ENCODE measurements at places on chromosomes 7 and 10.
A peak's percentile ranks its signal among the peaks of the same experiment; 100 is the strongest.

- DNase-seq, result no peak
Observed at GRCh38 chr7:156963472-156963871, 14.0 kb downstream of the NOM1 start.

DNA sequence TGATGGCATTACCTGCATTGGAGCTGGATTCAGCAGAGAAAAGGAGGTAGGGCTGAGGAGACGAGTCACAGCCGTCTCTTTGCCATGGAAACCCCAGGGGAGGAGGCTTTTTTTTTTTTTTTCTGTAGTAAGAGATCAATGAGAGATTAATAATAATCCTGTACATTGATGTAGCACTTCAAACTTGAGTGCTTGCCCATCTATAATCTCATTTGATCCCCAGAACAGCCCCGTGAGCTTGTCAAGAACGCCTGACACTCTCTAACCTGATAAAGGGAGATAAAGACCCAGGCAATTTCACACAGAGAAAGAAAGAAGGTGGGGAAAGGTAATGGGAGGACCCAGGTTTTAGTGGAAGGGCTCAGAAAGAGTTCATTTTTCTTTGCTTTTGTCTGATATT, 195.2 kb upstream of the FOXK1 start:
- DNase-seq, result no peak

DNA sequence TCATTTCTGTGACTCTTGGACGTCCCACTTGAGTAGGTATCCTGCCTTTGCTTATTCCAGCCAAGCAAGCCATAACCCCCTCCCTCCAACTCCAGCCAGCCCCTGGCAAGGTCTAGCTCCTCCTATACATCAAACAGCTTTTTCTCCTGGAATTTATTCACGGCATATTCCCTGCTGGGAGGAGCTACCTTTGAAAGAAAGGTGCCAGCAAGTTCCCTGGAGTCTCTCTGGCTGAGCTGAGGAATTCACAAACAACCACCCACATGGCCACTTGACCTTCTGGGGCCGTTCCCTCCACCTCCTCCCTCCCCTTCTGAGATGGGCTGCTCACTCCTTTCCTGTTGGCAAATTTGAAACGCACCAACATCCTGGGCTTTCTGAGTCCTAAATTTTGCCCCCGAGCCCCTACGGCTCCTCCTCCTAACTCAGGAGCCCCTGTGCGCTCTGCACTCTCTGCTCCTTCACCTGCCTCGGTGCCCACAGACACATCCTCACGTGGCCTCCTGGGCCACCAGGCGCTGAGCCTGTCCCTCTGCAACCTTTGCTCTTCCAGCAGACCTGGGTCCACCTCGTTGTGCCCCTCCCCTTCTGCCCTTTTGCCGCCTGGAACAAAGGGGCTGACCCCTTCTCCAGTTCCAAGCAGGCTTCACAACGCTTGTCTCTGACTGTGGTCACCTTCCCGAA, 48.0 kb downstream of the HSPA12A start:
- DNase-seq, result no peak

GRCh38 chr10:21797984-21798765, 205.4 kb downstream of the DNAJC1 start:
- DNase-seq, result no peak

DNA sequence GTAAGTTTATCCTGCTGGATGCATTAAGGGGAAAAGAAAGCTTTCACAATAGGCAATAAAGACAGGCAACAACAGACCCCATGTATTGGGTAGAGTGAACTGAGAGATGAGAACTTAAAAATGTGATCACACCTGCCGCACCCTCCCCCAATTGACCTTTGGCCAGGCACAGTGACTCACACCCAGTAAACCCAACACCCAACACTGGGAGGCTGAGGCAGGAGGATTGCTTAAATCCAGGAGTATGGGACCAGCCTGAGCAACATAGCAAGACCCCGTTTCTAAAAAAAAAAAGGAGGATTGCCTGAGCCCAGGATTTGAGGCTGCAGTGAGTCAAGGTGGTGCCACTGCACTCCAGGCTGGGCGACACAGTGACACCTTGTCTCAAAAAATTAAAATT, 86.9 kb downstream of the MPP7 start:
- no peak for DNase-seq

DNA sequence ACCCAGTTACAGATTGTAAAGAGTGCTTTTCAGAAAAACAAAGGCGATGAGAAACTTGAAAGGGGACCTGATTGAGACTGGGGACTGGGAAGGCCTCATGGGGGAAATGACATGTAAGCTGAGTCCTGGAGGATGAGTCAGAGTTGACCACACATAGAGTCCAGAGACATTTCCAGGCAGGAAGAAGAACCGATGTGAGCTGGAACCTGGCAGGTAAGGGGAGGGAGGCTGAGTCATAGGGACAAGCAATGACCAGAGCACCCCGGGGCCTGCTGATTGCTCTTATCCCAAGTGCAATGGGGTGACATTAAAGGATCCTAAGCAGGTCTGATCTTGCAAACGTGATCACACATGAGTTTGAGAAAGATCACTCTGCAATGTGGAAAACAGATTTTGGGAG, 11.7 kb downstream of the TLL2 start:
- peak; percentile 90 for DNase-seq

DNA sequence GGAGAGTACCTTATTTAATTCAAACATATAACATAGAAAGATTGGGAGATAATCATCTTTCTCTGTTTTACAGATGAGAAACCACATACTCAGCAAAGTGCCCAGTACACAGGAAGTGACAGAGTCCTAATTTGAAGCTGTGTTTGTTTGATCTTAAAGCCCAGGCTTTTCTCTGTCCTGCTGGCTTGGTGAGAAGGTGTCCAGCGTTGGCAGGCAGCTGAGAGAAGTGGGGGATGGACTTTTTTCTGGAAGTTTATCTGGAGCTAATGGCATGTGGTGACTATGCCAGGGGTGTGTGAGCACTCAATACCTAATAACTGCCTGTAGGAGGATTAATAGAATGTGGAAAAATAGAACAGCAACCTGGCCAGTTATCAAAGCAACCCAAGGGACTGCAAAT, 60.8 kb downstream of the NPSR1 start:
- DNase-seq, result no peak

GRCh38 chr10:58781873-58782488, 269.3 kb downstream of the BICC1 start:
- DNase-seq, result peak; percentile 27

GRCh38 chr7:23247603-23248335, 1.2 kb downstream of the GPNMB start:
- no peak for DNase-seq

DNA sequence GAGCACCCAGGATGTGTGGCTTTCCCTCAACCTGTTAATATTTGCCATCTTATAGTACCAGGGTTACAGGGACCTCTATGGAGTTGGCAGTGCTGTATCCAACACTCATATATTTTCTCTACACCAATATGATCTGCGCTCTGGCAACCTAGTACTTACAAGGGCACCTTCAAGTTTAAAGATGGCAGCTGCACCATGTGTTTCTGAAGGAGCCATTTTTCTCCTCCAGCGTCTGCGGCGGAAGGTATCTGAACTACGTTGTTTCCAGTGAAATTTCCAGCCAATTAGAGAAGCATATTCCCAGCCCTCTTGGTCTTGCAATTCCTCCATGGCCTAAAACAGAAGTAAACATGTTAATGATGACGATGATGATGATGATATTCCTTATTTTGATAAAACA, 125.6 kb downstream of the MYOF start:
- DNase-seq, result no peak

DNA sequence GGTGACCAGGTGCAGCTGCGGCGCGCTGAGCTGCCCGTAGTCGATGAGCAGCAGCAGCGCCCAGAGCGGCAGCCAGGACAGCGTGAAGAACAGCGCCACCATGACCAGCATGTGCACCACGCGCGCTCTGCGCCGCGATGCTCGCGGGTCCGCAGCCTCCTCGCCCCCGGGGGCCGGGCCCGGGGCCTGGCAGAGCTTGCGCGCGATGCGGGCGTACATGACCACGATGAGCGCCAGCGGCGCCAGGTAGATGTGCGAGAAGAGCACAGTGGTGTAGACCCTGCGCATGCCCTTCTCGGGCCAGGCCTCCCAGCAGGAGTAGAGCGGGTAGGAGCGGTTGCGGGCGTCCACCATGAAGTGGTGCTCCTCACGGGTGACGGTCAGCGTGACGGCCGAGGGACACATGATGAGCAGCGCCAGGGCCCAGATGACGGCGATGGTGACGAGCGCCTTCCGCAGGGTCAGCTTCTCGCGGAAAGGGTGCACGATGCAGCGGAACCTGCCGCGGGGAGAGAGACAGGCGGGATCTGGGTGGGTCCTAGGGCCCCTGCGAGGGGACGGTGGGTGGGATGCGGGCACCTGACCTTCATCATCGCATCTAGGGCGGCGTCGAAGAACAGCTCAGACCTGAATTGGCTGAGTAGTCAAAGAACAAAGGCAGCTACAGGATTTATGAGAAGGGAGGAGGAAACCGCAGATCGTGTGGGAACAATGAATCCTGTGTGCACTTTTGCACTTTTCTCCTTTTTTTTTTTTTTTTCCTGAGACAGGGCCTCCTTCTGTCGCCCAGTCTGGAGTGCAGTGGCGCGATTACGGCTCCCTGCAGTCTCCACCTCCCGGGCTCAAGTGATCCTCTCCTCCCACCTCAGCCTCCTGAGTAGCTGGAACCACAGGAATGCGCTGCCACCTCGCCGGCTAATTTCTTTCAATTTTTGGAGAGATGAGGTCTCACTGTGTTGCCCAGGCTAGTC, 22.4 kb upstream of the PPA1 start:
- DNase-seq, result peak; percentile 61

- no peak for DNase-seq
Observed at GRCh38 chr7:102895602-102896001, 17.2 kb upstream of the LRRC17 start.

DNA sequence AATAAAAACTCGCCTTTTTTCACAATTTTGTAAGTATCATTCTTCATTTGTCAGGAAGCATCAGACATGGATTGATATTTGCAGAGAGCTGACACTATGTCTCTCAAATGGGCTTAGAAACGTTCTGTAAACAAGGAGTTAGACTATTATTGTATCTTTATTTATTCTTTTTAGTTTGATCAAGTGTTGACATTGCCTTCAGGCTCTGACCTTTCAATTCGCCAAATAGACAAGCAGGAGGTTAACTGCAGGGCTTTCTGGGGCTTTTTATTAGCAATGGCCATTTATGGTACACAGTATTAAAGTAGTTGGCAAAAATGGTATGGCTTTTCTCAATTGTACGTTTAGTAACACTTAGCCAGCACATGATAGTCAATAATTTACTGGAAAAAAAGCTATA, 221.7 kb downstream of the ZWINT start:
- no peak for DNase-seq

DNA sequence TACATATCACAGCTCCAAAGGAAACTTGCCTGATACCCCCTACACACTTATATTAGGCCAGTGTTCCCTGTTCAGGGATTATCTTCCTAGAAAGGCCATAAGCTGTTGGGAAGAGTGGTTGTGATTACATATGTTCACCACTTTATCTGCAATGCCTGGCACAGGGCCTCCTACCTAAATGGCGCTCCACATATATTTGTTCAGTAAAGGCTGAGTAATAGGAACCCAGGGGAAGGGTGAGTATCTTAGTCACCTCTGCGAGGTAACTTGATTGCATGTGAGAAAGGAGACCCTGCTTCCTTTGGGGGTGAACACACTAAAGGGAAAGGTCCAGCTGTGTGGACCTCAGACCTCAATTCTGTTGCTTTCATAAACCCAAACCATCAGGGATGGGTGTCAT, 896.0 kb downstream of the LRMDA start:
- DNase-seq, result no peak

- DNase-seq, result no peak
Observed at GRCh38 chr10:129545261-129545660, 78.2 kb downstream of the MGMT start.

DNA sequence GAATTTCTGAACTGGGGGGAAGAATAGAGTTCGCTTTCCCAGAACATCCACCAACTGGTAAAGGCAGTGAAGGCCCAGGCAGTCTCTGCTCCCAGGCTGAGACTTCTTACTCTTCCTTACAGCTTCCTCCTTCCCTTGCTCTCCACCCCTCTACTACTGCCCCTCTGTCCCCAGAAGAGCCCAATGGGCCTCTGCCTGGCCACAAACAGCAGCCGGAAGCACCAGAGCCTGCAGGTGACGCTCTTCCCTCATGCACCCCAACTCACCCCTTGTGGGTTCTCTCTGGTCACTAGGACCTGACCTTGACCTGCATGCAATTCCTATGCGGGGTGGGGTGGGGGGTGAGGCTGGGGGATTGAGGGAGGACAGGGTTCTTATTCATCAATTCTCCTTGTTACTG, 16.5 kb downstream of the FAM131B start:
- DNase-seq, result no peak

DNA sequence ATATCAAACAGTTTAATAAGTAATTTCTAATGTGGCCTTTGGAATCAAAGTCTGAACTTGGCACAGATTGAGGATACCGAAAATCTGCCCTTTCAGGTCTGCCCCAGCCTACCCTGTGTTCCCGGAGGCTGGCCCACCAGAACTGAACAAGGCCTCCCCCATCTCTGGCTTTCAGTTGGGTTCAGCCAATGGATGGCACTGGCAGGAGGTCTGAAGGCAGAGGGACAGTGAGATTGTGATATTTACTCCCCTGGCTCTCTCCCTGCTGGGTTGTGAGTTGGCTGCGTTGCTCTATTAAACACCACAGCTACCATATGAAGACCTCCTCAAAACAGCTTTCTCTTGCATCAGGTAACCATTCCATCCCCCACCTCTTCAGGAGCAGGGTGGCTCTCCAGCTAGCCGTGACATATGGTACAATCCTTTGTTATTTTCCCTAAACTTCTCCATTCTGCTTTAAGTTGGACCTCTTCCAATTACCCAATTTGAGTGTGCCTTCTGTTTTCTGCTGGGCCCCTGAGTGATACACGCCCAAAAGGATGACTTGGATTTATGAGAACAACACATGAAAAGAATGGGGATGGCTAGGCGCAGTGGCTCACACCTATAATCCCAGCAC, 28.1 kb downstream of the DNMBP start:
- no peak for DNase-seq

DNA sequence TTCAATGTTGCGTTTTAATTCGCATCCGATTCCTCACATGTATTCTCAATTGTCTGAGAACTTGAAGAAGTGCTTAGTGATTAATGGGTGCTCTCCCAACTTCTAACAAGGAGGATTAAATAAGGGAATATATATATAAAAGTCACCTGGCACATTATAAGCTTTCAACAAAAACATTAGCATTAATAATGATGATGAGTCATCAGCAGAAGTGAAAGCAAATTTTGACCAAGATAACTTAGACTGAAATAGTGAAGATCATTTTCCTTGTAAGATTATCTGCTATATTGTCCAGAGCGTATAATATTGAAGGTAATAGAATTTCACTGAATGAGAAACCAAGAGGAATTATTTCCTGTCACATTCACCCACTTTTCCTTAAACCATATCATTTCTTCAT, 8.5 kb downstream of the ASAH2 start:
- no peak for DNase-seq

DNA sequence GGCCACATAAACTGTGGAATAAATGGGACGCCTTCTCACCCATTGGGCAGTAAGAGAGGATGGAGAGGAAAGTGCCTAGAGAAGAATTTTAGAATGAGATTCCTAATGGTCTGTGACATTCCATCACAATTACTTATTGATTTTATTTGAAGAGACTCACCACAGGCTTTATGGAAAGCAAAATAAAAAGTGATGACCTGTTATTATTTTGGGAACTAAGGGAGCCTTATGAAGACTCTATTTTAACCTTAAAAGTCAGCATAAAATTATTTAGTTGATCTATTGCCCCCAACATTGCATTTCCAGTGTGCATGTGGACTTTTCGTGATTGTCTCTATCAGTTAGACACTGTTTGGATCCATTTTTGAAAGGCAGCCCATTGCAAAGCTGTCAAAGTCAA, 107.5 kb downstream of the PCLO start:
- DNase-seq, result no peak

Measured in RCC 7860 (cell line).